ENCODE measurements at places on chromosomes 7 and 10.

DNA sequence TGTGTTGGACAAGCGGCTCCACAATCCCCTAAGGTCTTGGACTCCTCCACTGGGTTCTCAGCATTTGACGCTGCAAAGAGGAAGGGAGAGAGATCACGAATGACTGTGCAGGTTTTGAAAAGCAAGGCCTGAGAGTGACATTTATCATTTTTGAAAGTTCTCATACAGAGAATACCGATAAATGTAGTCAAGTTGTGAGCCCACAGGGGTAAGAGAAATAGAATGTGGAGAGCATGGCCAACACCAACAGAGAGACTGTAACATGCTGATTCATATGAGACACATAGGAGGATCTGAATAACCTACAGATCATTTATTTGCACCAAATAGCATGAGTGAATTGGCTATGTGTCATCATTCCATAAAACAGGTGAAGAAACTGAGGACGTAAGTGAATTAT, 230.5 kb upstream of the MBL2 start:
- DNase-seq, result no peak

- DNase-seq, result no peak
These were observed 2.3 kb downstream of the KLF6 start for GRCh38 chr10:3782451-3783315.

DNA sequence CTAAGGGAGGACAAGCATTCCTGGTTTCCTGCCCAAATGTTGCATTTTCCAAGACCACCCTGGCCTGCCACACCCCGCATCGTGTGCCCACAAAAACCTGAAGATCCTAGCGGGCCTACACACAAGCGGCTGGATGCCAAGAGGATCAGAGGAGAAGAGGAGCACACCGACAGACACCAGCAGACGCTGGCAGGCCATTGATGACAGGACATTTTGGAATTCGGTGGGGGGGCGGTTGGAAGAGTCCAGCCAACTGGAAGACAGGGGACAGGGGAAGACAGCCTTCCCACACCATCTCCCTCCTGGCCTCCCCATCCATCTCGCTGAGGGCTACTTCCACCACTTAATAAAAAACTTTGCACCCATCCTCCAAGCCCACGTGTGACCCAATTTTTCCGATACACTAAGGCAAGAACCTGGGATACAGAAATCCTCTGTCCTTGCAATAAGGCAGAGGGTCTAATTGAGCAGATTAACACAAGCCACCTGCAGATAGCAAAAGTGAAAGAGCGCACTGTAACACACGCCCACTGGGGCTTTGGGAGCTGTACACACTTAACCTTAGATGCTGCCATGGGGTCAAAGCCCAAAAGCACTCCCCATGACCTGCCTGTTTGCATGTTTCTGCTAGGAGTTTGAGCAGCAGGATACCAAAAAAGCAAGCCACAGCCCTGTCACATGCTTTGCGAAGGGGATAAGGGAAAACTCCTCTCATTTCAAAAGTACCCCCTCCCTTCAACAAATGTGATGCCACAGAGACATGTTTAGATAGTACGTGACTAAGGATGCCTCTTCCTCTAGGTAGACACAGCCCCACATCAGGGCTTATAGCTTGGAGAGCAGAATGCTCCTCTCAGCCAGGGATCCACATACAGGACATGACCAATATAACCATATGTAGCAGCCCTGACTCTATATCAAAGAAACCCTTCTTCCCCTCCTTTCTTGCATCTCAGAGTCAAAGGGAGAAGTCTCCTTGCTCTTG, 13.4 kb upstream of the SMNDC1 start:
- no peak for DNase-seq

GRCh38 chr7:106887421-106887820, 22.3 kb downstream of the PIK3CG start:
- DNase-seq, result no peak

DNA sequence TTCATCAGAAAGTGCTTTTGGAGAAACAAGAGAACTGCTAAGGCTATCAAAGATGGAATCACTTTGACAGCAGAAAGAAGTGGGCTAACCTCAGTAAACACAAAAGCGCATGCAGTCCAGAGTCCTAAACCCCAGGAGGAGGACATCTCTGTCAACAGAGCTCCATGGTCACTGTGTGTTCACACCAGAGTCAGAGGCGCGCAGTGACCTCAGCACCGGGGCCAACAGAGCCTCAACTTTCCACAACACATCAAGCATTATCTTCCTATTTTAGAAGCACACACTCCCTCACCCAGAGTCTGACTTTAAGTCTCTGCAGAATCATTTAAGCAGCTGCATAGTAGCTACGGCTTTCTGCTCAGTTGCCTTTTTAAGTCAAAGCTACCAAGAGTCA, 195.3 kb downstream of the DIP2C start:
- DNase-seq, result no peak

- DNase-seq, result no peak
These were observed 21.5 kb upstream of the AKR1C1 start for GRCh38 chr10:4941540-4942330.

DNA sequence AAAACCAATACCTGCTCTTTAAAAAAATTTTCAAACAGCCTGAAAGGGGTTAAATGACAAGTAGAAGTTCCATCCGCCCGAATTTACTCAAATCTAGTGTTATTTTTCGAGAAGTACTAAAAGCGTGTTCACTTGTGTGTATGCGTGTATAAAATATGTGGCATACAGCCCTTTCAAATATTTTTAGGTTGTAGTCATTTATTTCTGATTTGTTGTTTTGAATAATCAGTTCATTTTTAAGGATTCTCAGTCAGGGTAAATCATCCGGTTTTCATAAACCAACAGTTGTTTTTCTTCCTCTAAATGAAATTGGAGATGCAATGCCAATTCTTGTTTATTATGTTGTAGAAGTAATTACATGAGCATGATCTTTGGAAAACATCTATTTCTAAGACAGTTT, 6.9 kb upstream of the SUN1 start:
- no peak for DNase-seq

DNA sequence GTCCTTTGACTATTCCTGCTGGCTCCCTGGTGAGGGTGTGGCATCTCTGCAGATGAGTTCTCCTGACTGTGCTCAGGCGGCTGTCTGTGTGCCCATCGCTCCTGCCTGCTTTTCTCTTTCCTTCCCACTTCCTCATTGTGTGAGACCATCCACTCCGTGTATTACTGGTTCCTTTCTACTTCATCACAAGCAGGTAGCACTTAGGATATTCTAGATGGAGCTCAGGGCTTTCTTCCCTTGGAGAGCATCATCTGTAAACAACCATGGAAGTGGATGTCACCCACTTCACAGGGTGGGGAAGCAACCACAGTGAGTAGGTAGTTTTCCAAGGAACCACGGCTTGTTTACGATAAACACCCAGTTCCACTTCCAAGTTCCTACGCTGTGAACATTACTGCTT, 15.7 kb downstream of the DNAJB6 start:
- DNase-seq, result no peak

DNA sequence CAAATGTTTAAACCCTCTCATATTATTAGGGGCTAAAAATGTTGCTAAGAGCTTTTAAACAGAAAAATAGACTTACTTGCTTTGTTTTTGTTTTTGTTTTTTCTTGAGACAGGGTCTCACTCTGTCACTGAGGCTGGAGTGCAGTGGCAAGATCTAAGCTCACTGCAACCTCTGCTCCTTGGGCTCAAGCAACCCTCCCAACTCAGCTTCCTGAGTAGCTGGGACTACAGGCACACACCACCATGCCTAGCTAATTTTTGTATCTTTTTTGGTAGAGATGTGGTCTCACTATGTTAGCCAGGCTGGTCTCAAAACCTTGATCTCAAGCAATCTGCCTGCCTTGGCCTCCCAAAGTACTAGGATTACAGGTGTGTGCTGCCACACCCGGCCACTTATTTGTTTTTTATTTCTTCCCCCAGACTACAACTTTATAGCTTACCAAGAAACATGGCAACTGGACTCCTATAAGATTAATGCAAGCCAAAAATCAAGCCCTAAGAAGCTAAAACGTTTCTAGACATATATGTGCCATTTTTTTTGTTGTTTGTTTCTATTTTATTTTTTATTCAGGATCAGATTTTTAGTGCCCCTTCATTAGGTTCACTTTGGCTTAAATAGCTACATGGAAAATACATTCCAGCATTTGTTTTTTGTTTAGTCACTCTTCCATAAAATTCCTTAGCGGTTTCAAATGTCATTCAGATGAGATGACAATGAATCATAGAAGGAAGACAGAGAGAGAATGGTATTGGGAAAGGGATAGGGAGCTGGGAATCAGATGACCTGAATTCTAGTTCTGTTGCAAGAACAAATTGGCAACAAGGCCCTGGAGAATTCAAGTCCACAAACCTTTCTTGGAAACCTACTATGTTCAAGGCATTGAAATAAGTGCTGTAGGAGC, 163.4 kb upstream of the MKLN1 start:
- no peak for DNase-seq

DNA sequence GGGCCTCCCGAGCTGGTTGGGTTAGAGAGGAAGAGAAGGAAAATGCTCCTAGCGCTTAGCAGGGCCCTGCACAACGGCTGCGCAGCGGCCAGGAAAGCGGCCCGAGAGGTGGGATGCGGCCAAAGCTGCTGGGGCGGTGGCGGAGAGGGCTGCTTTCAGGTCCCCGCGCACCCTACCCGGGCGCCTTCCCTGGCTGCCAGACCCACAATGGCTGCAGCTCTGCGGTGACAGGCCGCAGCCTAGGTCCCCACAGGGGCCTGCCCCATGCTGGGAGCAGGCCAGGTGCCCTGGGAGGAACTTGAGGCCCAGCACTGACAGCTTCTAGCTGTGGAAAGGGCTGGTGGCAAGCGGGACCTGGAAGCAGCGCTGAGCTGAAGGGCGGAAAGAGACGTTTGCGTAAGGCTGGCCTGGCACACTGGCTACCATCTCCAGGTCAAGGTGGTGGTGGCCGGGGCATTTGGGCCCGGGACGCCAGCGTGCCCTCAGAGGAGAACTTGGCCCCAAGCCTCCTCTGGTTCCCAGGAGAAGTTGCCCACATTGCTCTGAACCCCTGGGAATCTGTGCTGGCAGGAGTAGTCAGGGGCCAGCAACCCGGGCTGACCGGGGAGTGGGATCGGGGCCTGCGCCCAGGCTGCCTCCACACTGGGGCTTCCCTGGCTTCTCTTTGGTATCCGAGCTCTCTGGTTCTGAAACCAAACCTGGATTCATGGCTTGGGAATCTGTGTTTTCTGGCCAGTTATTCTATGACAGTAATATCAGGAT, 72.9 kb upstream of the ZNF804B start:
- no peak for DNase-seq

GRCh38 chr10:28925121-28925663, 247.9 kb downstream of the BAMBI start:
- DNase-seq, result no peak

DNA sequence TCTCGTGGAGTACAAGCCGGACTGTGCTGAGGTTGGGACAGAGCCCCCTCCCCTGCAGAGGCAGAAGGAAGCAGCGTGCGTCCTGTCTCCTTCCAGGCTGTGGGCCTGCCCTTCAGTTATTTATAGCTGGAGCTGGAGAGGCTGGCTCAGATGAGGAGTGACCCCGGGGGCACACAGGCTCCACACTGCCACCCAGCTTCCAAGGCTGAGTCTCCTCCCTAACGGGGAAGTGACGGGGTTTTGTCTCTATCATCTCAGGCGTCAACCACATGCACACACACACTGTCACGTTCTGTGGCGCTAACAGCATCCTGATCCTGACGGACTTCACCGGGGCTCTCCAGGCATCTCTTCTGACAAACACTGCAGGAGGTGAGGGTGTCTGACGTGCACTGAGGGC, 25.4 kb downstream of the AMZ1 start:
- DNase-seq, result no peak

GRCh38 chr7:150901160-150902035, 49.1 kb downstream of the AOC1 start:
- DNase-seq, result no peak

DNA sequence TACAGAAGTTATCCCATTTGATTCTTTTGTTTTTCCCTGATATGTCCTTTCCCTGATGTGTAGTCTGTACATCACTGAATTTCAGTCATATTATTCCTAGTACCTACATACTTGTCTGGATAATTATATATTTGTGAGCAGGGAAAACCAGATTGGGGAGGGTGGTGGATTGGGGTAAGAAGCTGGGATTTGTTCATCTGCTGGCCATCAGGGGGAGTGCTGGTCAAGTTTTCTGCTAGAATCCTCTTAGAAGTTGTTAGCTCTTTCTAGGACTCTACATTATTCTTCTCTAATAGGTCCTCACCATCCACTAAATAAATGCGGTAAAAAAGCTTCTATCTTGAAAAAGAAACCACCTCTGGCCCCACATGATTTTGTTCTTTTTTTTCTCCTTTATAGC, 232.7 kb upstream of the TAC1 start:
- DNase-seq, result peak; percentile 21

- no peak for DNase-seq
These were observed 91.5 kb upstream of the LRRC4 start for GRCh38 chr7:128122576-128123290.

DNA sequence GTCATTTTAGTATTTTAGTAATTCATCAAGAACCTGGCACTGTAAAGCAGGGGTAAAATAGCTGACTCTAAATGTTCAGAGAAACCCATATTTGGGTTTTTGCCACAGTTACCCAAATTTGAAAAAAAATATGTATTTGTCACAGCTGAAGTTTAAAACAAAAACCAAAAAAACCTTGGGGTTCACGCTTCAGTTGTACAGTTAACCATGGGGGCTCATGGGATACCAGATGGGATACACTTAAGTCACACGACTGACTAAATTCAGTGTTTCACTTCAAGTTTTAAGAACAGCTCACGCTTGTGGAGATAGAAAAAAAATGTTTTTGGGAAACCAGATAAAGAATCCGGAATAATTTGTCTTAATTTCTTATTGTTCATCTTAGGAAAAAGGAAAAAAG, 2.1 kb downstream of the ARL3 start:
- no peak for DNase-seq

DNA sequence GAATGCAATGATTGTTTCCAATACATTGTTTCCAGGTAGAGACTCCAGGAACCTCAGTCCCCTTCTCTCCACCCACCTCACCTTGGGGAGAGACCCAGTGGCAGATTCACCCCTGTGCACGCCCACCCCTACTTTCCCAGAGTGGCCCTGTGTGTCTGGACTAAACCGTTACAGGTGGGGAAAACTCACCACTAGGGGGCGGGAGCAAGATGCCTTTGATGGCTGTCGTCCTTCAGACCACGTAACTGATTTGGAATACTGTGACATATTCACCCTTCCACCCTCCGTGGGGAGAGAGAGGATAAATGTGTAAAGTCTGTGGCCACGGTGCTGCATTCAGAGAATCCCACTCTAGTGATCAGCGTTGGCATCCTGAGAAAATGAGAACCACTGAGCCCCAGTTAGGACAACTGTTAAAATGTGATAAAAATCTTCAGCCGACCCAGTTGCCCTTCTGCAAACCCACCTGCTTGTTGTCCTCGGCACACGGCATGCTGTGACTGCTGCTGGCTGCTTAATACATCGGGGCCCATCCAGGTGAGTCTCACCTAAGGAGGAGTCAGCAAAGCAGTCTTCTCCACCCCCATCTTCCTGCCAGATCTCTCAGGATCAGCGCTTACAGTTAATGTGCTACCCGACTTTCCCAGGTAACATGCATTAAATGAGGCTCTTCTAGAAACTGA, 41.5 kb upstream of the NMT2 start:
- peak; percentile 63 for DNase-seq

DNA sequence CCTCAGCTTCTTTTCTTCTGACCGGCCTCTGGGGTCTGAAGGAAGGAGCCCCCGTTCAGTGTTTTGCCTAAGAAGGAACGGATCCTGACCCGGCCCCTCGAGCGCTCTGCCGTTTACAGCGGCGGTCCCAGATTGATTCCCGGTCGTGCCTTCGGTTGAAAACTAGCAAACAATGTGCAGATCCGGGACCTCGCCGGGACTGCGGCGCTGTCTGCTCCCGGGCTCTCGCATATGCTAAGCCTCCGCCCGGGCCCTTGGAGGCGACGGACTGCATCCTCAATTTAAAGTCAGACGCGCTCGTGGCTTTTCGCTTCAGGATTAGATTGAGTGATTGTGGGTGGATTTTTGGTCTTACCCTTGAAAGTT, 559 bp downstream of the DBF4 start:
- no peak for DNase-seq
